ENCODE measurements at places on chromosomes 2 and 18. TPM values are rescaled to one million over a fixed set of nuclear protein-coding genes. Genes with fewer than 3 reads are reported as not detected.

Gene FHOD3
- 0.92 TPM for total RNA-seq

Gene PLB1
- total RNA-seq, result 1.2 TPM

Gene OBSL1
- 43.8 TPM for total RNA-seq

Gene PGAP1
- total RNA-seq, result 6.3 TPM

Gene CXCR4
- 16.1 TPM for total RNA-seq

Gene GYPC
- total RNA-seq, result 83.0 TPM

Gene HOXD13
- total RNA-seq, result not detected

Gene APOB
- total RNA-seq, result under 0.01 TPM

Gene RNF25
- 31.6 TPM for total RNA-seq

Gene IL36A
- not detected for total RNA-seq

Gene ST6GAL2
- total RNA-seq, result not detected

Gene GALNT14
- total RNA-seq, result 0.26 TPM

Gene PECR
- 11.6 TPM for total RNA-seq

Gene PRADC1
- 27.3 TPM for total RNA-seq

Gene LRRTM4
- not detected for total RNA-seq

Gene TEKT4
- total RNA-seq, result not detected

Gene PPP4R3B
- total RNA-seq, result 43.3 TPM

Gene RBM44
- 0.56 TPM for total RNA-seq

Gene DOK6
- total RNA-seq, result 3.0 TPM

Gene FABP1
- total RNA-seq, result not detected

Gene DLX2
- total RNA-seq, result 0.13 TPM

Gene MYOM1
- 1.9 TPM for total RNA-seq

Gene MYL1
- total RNA-seq, result not detected

Gene SERPINB5
- not detected for total RNA-seq

Gene ASPRV1
- 0.31 TPM for total RNA-seq

Gene TDRD15
- not detected for total RNA-seq

Gene GPR17
- total RNA-seq, result not detected

Measured in aortic smooth muscle cell (primary cell).